ENCODE measurements at places on chromosomes 7 and 10. TPM values are rescaled to one million over a fixed set of nuclear protein-coding genes. Genes with fewer than 3 reads are reported as not detected.

SLC39A12 gene
- not detected for total RNA-seq

UNC5B gene
- 0.11 TPM for total RNA-seq

GRCh38 chr7:64102656-64103400, 57.6 kb downstream of the ZNF727 start:
- no peak for DNase-seq
- no peak overlapping the region for H3K27ac ChIP-seq
- H3K27me3 ChIP-seq: no peaks in the 10 kb centered on the region
- no peak overlapping the region for H3K4me3 ChIP-seq

- H3K4me3 ChIP-seq: no peak overlapping the region
- H3K27me3 ChIP-seq: no peaks in the 10 kb centered on the region
- DNase-seq: no peak
Observed at GRCh38 chr7:116280803-116281202, 70.5 kb downstream of the TES start.

GRCh38 chr7:102193806-102194205, 92.9 kb upstream of the SH2B2 start:
- peaks cover 5% of the 10 kb centered on the region for H3K36me3 ChIP-seq
- no peak overlapping the region for H3K4me3 ChIP-seq
- no peak for DNase-seq
- no peaks in the 10 kb centered on the region for H3K27me3 ChIP-seq

DNA sequence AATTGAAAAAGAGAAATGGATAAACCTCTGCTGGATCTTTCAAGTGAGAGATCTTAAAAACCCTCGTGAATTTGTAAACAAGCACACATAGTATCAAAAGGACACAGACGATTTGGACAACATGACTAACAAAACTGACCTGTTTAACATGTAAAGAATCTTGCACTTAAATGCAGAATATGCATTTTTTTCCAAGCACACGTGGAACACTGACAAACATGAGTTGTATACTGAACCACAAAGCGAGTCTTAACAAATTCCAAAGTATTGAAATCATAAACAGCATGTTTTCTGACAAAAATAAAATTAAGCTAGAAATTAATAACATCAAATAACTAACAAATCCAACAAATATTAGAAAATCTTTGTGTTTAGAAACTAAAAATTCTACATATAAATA, 65.0 kb upstream of the ZNF746 start:
- H3K4me1 ChIP-seq: no peaks in the 10 kb centered on the region
- no peak for DNase-seq
- no peak overlapping the region for H3K27ac ChIP-seq
- H3K36me3 ChIP-seq: peaks cover 7% of the 10 kb centered on the region
- H3K27me3 ChIP-seq: no peaks in the 10 kb centered on the region

Data from CD8-positive, alpha-beta memory T cell (primary cell).